Fibroblast of skin of left quadriceps (primary cell): ENCODE measurements at places on chromosomes 13 and 19.

GRCh38 chr13:30840515-30840914, 65.6 kb upstream of the MEDAG start:
- DNase-seq, result no peak

- DNase-seq, result peak; percentile 23
Observed at GRCh38 chr13:101289764-101290163, 126.5 kb downstream of the NALCN start.

- no peak for DNase-seq
Observed at GRCh38 chr13:114110091-114110829, 22.2 kb downstream of the RASA3 start.

DNA sequence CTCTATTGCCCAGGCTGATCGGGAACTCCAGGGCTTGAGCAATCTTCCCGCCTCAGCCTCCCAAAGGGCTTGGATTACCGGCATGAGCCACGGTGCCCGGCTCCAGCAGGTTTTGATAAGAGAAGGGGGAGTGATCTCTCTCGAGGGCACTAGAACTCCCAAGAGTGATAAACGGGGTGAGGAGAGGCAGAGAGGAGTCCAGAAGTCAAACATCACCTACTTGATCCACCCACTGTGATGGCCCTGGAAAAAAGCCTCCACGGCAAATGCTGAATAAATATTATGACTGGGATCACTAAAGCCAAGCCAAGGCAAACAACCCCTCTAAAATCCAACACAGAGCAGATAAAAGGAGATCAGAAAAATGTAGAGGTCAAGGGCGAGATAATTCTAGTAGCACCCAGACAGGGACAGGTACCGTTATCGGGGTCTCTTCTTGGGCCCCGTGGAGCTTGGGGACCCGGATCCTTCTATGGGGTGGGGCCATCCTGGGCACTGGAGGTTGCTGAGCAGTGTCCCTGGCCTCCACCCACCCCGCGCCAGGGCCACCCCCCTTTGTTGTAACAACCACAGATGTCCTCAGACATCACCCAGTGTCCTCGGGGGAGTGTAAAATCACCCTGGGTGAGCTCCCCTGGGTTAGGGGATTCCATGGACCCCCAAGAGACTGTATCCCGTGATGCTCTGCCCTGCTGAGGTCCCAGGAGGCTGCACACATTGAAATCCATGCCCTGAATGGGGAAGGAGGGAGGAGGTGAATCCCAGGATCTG, 3.7 kb upstream of the CREB3L3 start:
- DNase-seq, result no peak

- no peak for DNase-seq
Observed at GRCh38 chr13:45542391-45542790, 73.1 kb downstream of the ERICH6B start.

GRCh38 chr19:42184401-42184861, 33.0 kb downstream of the DEDD2 start:
- peak; percentile 68 for DNase-seq

DNA sequence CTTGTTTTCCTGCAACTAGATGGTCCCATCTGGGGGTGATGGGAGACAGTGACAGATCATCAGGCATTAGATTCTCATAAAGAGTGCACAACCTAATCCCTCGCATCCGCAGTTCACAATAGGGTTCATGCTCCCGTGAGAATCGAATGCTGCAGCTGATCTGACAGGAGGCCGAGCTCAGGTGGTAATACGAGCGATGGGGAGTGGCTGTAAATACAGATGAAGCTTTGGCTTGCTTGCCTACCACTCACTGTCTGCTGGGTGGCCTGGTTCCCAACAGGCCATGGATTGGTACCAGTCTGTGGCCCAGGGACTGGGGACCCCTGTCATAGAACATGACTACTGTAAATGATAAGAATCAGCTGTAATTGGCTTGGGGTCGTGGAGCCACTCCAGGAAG, 28.0 kb downstream of the WDR88 start:
- no peak for DNase-seq

- no peak for DNase-seq
Observed at GRCh38 chr19:42386974-42387707, 3.0 kb downstream of the CNFN start.

- no peak for DNase-seq
Observed at GRCh38 chr13:41891119-41891518, 69.8 kb downstream of the VWA8 start.

DNA sequence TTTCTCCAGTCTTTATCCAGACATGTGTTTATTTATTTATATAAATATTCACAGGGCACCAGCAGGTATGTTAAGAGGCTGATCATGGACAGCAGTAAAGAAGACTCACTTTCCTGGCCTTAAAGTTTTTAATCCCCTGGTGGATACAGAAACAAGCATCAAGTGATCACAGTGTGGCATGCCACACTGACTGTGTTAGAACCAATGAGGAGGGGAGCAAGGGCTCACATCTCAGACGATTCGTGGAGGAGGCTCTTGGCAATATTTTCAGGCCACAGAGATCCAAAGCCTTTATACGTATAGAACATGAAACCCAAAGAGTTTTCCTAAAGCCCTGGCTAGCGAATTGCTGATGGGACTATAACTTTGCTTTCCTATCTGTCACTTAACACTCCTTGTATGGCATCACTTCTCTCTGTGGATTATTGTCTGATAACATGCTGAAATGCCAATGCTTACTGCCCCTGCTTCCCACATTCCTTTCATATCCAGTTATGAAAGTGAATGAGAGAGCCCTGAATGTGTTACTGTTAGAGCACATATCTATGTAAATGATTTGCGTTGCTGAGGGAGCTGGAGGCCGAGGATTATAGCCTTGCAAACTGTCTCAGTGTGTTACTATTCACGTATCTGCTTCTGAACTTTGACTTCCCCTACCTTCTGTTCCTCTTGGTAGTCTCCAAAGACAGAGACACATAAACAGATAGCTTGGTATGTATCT, 37.6 kb downstream of the POLR1D start:
- no peak for DNase-seq

- no peak for DNase-seq
Observed at GRCh38 chr19:39082745-39083598, 1.2 kb upstream of the ACP7 start.

DNA sequence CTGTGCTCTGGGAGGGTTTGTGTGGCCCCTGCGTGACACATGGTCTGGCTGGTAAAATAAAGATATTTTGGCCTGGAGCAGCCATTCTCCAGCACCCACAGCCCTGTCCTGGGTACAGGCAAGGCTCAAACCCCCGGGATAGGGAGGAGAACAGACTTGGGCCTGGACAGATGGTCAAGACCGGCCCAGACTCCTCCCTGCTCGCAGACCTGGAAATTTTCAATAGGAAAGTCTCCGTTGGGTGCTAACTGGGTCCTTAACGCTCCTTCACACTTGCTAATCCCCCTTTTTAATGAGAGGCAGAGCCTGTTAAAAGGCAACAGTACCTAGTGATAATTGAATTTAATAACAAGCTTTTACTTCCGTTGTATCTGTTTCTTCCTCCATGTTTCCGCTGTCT, 2.5 kb downstream of the PALM start:
- no peak for DNase-seq

DNA sequence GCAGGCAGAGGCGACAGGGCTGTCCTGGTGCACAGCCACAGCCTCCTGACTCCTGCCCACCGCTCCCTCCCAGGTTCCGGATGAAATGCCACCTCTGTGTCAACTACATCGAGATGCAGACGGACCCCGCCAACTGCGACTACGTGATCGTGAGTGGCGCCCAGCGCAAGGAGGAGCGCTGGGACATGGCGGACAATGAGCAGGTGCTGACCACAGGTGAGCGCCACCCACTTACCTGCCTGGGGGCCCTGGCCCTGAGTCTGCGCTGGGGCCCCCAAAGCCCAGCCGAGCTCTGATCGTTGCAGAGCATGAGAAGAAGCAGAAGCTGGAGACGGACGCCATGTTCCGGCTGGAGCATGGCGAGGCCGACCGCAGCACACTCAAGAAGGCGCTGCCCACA, 5.5 kb upstream of the MRI1 start:
- no peak for DNase-seq

GRCh38 chr13:64073203-64073602, 2657.6 kb upstream of the PCDH20 start:
- no peak for DNase-seq

DNA sequence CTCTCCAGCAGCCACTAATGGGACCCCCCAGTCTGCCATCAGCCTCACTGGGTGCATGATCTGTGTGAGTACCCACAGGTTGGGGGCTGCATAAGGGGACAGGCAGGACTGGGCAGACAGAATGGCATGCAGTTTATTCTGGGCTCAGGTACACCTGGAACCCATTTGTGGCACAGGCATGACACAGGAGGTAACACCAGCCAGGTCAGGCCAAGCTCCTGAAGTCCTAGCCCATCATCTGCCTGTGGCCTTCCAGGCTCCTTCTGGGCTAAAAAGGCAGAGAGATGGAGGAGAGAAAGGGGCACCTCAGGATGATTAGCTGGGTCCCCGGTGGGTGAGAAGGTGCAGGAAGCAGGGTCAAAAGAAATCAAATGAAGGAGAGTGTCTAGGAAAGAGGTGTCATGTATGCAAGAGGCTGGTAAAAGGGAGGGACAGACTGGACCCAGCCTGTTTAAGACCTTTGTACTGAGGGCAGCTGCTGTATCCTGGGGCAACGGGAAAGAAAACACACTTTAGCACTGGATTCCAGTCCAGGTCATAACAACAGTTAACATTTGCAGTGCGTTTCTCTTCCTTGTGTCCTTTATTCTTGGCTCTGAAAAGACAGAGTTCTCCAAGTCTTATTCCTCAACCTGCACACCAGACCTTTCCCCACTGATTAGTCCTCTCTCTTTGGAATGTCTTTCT, 20.2 kb upstream of the DGKH start:
- no peak for DNase-seq

DNA sequence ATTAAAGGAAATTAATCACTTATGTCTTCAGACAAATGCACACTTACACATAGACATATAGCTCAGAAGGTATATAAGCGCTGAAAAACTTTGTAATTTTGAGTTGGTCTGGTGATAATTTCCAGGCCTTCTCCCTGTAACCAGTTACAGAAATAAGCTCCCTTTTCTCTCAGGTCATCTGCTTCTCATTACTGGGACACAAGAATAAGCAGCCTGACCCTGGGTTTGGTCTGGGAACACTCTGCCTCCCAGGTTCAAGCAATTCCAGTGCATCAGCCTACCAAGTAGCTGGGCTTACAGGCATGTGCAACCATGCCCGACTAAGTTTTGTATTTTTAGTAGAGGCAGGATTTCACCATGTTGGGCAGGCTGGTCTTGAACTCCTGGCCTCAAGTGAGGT, 274.5 kb downstream of the LMO7 start:
- no peak for DNase-seq

DNA sequence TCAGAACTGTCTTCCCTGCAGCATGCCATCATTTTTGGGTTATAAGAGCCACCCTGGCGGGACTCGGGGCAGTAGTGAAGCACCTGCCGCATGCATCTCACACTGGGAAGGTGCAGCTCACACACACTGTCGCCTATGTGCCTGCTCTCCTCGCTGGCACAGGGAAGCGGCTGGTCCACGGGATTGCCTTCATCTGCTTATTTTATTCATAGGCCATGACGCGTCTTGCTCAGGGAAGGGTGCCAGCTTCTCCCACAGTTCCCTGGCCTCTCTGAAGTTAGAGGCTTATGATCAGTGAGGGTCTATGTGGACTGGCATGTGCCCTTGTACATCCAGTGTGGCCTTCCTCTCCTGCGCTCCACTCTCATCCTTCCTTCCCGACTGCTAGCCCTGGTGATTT, 150.0 kb downstream of the KLF12 start:
- DNase-seq, result no peak

GRCh38 chr19:54275951-54276350, 5.0 kb downstream of the LILRB2 start:
- DNase-seq, result no peak

DNA sequence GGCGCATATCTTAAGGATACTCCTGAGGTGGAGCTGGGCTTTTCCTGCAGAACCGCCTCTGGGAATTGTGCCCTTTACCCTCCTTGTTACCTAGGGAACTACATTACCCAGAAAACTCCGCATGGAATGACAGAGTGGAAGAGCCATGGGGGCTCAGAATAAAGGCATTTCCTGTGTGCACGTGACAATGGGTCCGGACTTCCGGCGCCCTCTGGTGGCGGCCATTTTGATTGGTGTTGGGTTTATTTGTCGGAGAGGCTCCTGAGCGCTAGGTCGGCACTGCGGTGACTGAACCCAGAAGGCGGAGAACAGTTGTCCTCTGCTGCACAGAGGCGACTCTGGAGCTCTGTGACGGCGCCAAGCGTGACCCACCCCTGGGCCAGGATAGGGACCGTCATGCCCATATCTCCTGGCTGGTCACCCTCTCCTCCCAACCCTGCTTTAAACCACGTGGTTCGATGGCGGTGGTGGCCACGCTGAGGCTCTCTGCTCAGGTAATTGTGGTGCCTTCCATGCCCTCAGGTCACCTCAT, at the start of gene ZNF587B:
TSS of gene ZNF587B (plus strand) at position 229 of the 532 bp plus-strand sequence. CDS start at position 459, 230 bp downstream.
- DNase-seq, result peak; percentile 20

GRCh38 chr19:19207637-19208572, 3.9 kb upstream of the NCAN start:
- DNase-seq, result no peak

- no peak for DNase-seq
Observed at GRCh38 chr13:113654591-113655345, 3.2 kb downstream of the ATP4B start.

DNA sequence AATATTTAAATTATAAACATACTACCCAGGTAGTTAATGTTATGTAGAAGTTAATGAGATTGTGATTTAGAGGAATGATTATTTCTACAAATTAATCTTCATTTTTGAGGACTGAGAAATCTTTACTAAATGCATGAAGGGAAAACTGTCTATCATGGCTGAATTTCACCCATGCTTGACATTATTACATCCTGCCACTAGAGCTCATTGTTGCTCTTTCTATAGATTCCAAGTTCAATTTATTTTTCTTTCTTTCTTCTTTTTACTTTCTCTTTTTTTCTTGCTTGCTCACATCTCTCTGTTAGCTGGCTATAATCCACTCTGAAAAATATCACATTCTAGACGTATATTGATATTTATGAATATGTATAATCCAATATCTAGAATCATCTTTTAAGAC, 505.0 kb upstream of the KLHL1 start:
- no peak for DNase-seq

- DNase-seq, result no peak
Observed at GRCh38 chr19:16519230-16519687, 23.0 kb downstream of the CHERP start.

DNA sequence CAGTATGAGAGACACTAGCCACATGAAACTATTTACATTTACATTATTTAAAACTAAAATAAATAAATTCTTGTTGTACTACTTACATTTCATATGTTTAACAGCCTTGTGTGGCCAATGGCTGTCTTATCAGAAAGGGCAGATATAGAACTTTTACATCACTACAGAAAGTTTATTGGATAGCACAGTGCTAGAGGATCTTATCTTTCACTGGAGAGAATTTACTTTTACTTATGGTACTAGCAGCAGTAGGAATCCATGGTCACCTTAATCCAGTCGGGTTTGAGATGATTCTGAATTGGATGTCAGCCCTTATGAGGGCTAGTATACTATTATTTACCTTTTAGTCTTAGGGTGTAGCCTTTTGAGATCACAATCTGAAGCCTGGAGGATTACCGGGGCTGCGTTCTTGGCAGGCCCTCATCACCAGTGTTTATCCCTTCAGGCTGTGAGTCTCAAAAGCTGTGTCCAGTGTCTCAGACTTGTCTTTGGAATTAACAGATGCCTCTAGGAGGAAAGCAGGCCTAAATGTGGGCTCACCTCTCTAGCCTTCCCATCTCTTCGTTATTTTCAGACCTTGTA, 21.7 kb downstream of the IFT88 start:
- DNase-seq, result no peak
